ENCODE measurements at places on chromosomes 5 and 9. TPM values are rescaled to one million over a fixed set of nuclear protein-coding genes. Genes with fewer than 3 reads are reported as not detected.

CDC14B gene
- total RNA-seq = 1.0 TPM

LCP2 gene
- total RNA-seq = 283 TPM

TLR4 gene
- total RNA-seq = not detected

GRCh38 chr5:140992828-140993227 lies 26.6 kb downstream of the PCDHAC2 start:
- H3K27me3 ChIP-seq = no peaks in the 10 kb centered on the region
- no peaks in the 10 kb centered on the region for H3K4me1 ChIP-seq

GRCh38 chr5:96741891-96742309 lies 65.8 kb downstream of the ERAP1 start:
- no peak overlapping the region for H3K27ac ChIP-seq
- DNase-seq = peak; percentile 48
- H3K4me1 ChIP-seq = peaks cover 22% of the 10 kb centered on the region

DNA sequence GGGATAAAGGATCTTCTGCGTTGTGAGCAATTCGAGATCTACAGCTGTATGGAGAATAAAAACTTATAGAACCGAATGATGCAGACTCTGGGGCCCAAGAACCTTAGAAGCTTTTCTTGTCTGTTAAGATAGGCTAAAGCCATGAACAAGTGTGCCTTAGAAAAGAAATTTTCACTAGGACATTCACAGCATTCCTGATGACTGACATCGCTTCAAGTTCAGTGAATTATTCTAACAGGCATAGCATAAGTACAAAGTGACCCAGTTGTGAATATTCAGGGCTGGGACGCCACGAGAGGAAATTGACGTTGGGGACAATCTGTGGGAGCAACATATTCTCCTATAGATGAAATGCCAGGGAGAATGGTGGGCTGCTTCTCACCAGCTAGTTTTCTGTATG lies 32.0 kb upstream of the PANK3 start:
- DNase-seq = no peak
- H3K4me1 ChIP-seq = peaks cover 13% of the 10 kb centered on the region
- no peaks in the 10 kb centered on the region for H3K36me3 ChIP-seq
- H3K27ac ChIP-seq = no peak overlapping the region

DNA sequence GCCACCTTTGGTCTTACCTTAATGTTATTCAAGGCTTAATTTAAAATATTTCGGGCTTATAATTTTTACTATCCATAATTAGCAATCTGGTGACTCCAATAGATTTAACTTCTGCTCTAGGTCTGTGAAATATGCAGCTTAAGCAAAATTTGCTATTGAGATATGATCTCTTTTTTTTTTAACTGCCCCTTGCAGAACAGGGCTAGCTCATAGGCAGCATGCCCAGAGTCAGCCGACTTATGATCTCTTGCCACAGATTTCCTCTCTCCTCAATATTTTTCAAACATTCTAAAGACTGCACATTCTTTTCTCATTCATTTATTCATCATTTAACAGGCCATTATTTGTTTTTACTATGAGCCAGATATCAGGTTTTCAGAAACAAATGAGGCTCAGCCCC lies 4.5 kb downstream of the TTC23L start:
- peaks cover 8% of the 10 kb centered on the region for H3K27me3 ChIP-seq
- no peak overlapping the region for H3K4me3 ChIP-seq
- DNase-seq = no peak
- H3K36me3 ChIP-seq = no peaks in the 10 kb centered on the region
- H3K27ac ChIP-seq = no peak overlapping the region

GRCh38 chr5:177070536-177071191 lies 16.1 kb upstream of the FGFR4 start:
- no peak overlapping the region for H3K4me3 ChIP-seq
- no peak for DNase-seq
- peaks cover 13% of the 10 kb centered on the region for H3K36me3 ChIP-seq
- peaks cover 3% of the 10 kb centered on the region for H3K4me1 ChIP-seq

DNA sequence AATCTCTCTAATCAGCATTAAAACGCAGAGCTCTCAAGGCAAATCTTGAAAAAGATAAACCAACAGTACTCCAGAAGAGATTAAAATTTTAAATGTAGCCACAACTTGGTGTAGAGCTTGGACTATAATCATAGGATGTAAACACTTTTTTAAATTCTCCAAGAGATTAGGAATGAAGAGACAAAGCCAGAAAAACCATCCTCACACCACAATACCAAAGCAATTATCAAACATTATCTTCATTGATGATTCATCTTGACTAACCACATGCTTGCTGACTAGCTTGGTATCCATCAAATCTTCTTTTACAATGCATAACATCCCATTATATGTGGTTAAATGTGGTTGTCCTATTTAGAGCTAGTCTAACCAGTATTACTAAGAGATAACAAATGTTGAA lies 815.1 kb downstream of the TLE1 start:
- H3K4me1 ChIP-seq = no peaks in the 10 kb centered on the region
- H3K36me3 ChIP-seq = no peaks in the 10 kb centered on the region
- no peaks in the 10 kb centered on the region for H3K27me3 ChIP-seq
